ENCODE measurements at places on chromosomes 1 and 21.

- DNase-seq, result no peak
These were observed 1.5 kb downstream of the XPR1 start for GRCh38 chr1:180633057-180634056.

DNA sequence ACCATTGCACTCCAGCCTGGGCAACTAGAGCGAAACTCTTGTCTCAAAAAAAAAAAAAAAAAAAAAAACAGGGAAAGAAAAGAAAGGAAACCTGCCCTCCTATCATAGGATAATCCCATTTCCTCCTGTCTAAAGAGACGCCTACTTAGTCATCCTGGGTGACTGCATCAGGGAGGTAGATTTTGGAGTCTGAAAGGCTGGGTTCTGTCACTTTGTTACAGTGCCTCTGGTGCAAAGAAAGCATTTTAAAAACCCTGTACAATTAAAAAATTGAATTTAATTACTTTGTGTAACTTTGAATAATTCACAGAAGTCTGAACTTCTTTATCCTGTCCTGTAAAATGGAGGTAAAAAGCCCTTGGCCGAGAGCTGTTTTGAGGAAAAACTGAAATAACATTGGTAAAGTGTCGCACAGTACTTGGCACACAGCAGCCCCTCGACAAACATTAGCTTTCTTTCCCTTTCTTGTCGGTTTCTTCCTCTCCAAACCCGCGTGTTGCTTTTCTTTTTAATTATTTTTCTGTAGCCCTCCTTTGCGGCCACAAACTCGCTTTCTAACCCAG lies 657 bp upstream of the HDAC1 start:
- no peak for DNase-seq

GRCh38 chr1:21671915-21672314 lies 2.8 kb upstream of the RAP1GAP start:
- DNase-seq, result no peak

DNA sequence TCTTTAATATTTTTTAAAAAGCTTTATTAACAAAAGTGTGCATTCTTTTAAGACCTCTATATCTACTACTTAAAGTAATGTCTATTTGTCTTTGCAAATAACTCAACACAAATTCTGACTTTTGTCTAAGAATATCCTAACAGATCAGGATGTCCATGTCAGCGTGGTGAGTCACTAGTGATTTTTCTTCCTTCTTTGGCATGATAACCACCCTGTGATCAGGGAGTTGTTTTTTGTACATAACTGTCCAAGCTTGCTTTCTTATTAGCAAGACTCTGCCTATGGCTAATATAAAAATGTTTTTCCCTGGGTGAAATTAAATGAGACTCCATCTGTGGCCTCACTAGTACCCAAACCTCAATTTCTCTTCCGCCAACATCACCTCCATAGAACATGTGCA lies 688.9 kb upstream of the ADGRL2 start:
- DNase-seq, result no peak

GRCh38 chr1:204414016-204414415 lies 2.4 kb upstream of the PPP1R15B start:
- DNase-seq, result no peak

DNA sequence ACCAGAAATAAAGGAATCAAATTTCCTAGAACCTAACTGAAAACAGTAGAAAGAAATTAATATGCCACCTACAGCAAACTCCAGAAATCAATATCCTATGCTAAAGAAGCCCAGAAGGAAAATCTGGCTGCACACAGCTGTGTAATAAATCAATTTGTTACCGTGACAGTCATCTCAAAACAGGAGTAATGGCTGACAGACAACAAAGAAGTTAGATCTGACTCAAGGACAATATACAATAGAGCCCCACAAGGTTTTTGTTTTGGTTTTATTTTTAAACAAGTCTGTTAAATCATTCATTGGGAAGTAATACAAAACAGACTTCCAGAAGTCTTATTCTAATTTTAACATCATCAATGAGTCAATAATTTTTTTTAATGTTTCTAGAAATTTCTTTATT lies 168.4 kb downstream of the RERE start:
- DNase-seq, result no peak

GRCh38 chr21:26425576-26425975 lies 147.5 kb downstream of the CYYR1 start:
- DNase-seq, result no peak

- no peak for DNase-seq
These were observed 33.6 kb downstream of the CC2D1B start for GRCh38 chr1:52332411-52332810.

DNA sequence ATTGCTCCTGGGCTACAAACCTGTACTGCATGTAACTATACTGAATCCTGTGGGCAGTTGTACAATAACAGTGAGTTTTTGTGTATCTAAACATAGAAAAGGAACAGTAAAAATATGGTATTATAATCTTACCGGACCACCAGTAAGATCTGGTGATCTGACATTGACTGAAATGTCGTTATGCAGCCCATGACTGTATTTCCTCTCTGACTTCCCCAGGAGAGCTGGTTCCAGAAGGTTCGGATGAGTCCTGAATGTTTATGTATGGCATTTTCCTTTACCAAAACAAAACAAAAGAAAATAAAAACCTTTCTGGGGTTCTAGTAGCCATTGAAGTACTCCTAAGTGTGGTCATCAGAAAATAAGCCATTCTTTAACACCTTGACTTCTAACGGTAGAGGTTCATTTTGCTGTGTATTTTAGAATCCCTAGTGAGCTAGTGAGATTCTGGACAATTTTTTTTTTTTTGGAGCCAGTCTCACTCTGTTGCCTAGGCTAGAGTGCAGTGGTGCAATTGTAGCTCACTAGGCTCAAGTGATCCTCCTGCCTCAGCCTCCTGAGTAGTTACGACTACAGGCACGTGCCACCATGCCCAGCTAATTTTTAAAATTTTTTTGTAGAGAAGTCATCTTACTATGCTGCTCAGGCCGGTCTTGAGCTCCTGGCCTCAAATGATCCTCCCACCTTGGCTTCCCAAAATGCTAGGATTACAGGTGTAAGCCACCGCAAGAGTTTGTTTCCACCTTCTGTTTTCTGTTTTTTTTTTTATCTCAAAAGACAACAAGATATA lies 27.7 kb downstream of the UBE4B start:
- DNase-seq, result no peak

GRCh38 chr1:8218351-8219092 lies 99.4 kb upstream of the SLC45A1 start:
- DNase-seq, result no peak

DNA sequence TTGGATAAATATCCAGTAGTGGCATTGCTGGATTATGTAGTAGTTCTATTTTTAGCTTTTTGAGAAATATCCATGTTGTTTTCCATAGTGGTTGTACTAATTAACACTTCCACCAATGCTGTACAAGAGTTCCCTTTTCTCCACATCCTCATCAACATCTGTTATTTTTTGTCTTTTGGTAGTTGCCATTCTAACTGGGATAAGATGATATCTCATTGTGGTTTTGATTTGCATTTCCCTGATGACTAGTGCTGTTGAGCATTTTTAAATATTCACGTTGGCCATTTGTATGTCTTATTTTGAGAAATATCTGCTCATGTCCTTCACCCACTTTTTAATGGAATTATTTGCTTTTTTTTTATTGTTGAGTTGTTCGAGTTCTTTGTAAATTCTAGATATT lies 183.9 kb downstream of the PTPRU start:
- no peak for DNase-seq

DNA sequence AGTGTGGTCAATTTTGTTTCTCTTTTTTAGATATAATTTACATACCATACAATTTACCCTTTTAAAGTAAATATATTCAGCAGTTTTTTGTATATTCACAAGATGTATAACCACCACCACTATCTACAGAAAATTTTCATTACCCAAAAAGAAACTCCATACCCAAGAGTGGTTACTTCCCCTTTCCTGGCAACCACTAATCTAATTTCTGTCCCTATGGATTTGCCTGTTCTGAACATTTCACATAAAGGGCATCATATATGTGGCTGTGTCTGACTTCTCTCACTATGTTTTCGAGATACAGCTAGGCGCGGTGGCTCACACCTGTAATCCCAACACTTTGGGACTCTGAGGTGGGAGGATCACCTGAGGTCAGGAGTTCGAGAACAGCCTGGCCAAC lies 13.6 kb downstream of the PACC1 start:
- no peak for DNase-seq

GRCh38 chr1:171898941-171899340 lies 57.6 kb downstream of the DNM3 start:
- DNase-seq, result no peak

DNA sequence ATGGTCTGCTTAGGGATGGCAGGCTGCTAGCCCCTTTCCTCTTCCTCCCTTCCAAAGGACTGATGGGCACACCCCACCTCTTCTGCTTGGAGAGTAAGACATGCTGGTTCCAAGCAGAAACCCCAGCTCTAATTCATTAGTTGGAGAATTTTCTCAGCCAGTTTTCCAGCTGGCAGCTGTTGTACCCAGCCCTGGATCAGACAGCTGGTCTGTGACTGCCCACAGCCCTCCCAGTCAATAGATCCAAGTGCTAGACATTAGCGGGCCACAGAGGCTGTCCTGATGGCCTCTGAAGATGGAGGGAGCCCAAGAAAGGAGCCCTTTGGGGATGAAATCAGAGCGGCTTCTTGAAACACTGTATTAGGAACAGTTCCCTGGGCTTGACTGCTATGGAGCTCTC lies 35.8 kb downstream of the ACOT11 start:
- DNase-seq, result no peak

GRCh38 chr1:226977643-226978431 lies 37.7 kb downstream of the COQ8A start:
- DNase-seq, result no peak

DNA sequence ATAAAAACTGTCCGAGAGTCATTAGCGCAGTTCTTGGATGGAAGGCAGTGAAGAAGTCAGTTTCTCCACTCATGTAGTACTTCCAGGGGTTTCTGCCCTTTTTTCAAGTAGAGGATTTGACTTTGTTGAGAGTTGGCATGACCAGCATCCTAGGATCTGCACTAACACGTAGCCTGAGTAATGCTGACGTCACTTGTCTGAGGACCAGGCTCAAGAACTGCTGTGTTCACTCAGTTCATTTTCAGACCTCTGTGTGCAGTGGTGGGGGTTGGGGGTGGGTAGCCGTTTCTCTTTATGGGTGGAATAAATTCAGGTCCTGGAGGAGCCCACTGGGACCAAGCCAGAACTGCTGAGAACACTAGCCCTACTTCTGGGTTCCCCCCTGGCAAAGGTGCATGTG lies 53.3 kb downstream of the MRPS6 start:
- DNase-seq, result no peak

GRCh38 chr1:114320586-114320985 lies 166.9 kb upstream of the SYT6 start:
- DNase-seq, result no peak

DNA sequence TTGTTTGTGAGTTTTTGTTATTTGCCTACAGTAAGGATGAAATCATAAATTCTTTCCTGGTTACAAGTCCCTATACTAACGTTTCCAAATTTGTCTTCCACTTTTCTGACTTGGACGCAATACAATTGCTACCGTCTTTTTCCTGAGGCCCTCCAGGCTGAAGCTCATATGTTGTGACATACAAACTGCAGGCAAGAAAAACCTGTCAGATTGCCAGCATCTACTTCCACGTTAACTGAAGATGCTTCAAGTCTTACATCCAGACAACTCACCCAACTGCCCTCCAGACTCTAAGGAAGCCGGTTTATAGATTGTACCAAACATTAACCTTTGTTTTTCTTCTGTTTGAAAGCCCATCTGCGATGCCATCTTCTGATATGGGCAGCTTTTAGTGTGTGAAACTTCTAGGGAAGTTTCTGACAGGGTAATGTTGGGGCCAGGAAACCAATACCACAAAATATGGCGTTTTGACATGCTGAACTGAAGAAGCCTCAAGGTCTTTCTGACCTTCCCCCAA lies 21.4 kb upstream of the RNF11 start:
- DNase-seq, result no peak

DNA sequence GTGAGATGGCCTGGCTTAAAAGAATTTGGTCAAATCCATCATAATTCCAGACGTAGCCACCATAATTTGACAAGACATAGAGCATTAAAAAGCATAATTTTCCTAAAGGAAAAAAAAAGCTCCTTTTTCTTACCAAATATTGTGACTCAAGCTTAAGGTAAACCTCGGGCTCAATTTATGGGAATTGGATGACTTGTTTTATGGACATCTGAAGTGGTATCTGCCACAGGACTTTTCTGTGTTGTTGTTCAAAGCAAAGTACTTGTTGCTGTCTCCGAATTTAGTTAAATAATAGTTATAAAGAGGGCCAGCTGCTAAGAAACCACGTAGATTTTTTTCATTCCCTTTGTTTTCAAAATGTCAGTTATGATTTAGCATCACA lies 1.1 kb downstream of the MPZL1 start:
- no peak for DNase-seq

- no peak for DNase-seq
These were observed 234.2 kb upstream of the PTBP2 start for GRCh38 chr1:96487394-96487793.

- no peak for DNase-seq
These were observed 28.9 kb downstream of the ZSCAN20 start for GRCh38 chr1:33501309-33501708.

DNA sequence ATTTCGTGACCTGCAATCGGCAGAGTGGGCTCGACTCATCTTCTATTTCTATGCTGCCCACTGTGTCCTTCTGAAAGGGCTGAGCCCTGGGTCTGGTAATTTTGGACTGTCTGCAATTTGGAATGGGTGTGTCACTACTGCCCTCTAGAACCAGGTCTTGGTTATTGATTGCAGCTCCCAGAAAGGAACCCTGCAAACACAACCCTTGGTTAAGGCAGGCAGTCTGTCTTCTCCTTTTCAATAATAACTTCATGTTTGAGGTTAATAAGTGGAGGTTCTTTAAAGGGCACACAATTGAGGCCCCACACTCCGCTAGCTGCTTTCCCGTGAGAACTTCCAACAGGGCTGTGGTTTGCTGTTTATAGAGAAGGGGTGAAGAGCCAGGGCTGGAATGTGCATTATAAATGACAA lies 79.9 kb upstream of the LYST start:
- no peak for DNase-seq

DNA sequence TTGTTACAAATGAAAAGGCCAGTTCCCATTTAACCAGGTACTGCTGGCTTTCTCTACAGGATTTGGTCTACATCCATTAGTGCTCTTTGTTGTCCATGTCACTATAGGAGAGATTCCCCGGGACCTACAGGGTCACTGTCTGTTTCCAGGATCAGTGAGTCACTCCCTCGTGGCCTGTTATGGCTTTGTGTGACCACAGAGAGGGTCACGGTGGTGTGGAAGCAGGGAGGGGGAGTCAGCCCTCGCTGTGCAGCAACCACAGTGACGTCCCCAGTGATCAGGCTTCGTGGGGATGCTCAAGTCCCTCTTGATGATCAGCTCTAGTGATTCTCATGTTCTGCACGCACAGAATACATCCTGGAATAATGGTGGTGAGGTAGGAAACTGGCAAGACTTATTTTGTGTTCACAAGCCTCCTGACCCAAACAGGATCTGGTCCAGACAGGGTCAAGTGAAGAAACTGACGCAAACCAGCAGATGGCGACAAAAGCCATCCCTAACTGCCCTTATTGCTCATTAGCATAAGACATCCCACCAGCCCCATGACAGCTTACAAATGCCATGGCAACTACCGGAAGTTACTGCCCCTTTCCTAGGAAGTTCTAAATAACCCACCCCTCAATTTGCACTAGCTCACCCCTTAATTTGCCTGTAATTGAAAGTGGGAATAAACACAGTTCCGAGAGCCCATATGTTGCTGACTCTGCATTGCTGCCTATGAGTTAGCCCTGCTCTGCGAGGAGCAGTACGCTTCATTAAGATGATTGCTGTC lies 98.5 kb downstream of the DISC1 start:
- DNase-seq, result no peak

- DNase-seq, result no peak
These were observed 12.7 kb downstream of the C1QB start for GRCh38 chr1:22665752-22666151.

GRCh38 chr21:28754862-28755261 lies 237.8 kb downstream of the LTN1 start:
- no peak for DNase-seq

Data from GM18507 (cell line).